D341Med (cell line): ENCODE measurements at places on chromosomes 6 and 20.

DNA sequence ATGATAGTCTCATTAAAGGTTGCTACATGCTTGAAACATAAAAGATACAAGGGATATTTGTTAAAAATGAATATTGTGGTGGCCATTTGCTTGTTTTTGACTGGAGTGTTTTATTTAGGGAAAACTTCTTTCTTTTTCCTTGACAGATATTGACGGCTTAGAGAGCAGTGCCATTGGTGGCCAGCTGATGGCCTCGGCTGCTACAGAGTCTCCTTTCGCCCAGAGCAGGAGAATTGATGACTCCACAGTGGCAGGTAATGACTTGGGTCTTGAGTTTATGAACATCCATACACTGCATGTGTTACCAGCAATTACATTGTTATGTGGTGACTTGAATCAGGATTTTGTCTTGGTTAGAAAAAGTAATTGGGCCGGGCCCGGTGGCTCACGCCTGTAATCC is 67.5 kb upstream of the PBOV1 start:
- no peak for DNase-seq

DNA sequence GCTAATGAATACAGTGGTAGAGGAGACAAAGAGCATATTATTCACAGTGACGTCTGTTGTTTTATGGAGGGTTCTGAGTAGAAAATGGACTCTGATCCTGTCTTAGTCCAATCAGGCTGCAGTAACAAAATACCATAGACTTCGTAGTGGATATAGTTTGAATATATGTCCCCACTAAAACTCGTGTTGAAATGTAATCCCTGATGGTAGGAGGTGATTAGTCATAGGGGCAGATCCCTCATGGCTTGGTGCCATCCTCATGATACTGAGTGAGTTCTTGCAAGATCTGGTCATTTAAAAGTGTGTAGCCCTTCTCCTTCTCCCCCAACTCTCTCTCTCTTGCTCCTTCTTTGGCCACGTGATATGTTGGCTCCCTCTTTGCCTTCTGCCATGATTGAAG is 82.5 kb downstream of the CD83 start:
- DNase-seq = no peak

DNA sequence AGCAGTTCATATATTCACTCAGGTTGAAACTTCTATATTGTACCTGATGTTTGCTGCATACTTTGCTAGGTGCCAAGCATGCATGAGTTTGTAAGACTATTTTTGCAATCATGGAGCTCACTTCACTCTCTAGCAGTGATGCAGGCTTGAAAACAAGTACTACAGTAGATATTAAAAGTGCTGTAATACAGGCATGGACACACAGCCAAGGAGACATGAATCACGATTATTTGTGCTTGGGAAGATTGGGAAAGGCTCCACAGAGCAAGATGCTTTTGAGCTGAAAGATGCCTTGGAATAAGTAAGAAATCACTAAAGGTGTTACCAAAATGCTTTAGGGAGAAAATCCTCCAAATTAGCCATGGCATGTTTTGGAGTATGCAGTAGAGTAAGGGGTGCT is 427.4 kb downstream of the UTRN start:
- DNase-seq = no peak

DNA sequence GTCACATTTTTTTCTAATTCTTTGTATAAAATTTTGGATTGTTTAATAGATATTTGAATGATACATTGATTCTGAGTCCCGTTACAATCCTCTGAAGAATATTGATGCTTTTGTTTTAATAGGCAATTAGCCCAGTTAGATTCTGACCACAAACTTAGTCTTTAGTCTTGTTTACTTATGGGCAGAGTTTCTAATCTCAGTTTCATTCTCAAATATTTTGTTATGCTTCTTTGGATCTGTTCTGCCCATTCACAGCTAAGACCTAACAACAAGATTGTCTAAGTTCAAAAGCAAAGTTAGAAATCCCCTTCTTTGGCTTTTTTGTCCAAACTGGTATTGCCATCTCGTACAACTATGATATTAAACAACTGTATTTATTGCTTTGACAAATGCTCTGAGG is 58.0 kb downstream of the TBXT start:
- no peak for DNase-seq

DNA sequence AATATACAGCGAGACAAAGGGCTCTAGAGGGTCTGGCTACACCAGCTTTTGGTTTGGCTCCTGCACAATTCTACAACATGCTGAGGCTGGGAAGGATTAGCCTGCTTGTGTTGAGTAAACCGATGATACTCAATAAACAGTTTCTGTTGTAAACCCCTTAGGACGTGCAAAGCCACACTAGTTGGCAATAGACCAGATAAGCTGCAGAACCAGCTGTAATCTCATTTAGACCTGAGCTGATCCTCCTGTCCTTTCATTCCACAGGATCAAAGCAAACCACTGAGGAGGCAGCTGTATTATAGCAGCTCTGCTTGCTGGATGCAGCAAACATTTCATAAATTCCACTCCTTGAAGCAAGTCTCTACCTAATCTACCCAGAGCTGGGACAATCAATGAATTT is 79.7 kb downstream of the MMS22L start:
- peak; percentile 80 for DNase-seq

DNA sequence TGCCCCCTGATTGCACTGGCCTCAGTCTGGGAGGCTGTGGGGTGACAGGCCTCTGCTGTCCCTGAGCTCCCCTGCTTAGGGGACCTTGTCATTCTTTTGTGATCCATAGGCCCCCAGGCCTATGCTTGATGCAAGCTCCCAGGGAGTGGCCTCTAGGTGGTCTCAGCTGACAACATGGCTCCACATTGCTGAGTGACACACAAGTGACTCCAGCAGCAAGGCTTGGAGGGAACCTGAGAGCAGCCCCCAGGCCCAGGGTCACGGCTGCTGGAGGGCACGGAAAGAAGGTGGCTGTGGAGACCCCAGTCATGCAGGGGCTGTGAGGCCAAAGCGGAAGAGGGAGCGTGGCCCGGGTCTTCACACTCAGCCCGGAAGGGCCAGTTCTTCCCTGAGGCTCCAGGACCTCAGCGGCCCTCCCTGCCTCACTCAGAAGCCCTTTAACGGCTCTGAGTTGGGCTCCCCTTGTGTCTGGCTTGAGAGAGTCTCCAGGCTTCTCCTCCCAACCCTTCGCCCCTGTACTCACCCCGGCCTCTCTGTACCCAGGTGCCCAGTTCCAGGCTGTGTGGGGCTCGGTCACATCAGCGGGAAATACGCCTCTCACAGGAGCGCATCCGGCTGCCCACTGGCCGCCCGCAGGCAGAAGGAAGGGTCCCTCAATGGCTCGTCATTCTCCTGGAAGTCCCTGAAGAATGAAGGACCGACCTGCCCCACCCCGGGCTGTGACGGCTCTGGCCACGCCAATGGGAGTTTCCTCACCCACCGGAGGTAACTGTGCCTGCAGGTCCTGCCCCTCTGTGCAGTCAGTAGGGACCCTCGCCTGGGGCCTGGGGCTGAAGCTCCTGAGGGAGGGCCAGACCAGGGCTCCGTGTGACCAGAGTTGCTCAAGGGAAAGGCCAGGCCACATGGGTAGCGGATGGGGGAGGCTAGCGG is 23.7 kb upstream of the PCMTD2 start:
- DNase-seq = no peak

DNA sequence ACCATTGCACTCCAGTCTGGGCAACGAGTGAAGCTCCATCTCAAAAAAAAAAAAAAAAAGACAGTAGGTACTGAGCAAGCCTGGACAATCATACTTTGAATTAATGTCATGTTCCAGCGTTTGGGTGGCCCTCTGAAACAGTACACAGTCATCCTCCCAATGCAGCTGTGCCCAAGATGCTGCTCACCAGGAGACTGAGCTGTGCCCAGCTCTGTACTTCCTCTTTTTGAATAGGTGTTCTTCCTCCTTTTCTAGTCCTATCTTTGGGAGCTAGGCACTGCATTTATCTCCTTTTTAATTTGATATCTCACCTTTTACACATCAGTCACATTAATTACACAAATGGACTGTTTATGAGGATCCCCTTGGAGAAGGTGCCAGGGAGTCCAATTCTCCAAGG is 101.5 kb downstream of the RPP40 start:
- DNase-seq = no peak
